Stimulated activated CD8-positive, alpha-beta memory T cell treated with anti-CD3 and anti-CD28 coated beads, Interleukin-4, amount 100 ng/mL, for 4 hours (primary cell): ENCODE measurements at places on chromosomes 16 and 17.

GRCh38 chr17:76458580-76459490, 5.9 kb upstream of the UBE2O start:
- no peak for DNase-seq

DNA sequence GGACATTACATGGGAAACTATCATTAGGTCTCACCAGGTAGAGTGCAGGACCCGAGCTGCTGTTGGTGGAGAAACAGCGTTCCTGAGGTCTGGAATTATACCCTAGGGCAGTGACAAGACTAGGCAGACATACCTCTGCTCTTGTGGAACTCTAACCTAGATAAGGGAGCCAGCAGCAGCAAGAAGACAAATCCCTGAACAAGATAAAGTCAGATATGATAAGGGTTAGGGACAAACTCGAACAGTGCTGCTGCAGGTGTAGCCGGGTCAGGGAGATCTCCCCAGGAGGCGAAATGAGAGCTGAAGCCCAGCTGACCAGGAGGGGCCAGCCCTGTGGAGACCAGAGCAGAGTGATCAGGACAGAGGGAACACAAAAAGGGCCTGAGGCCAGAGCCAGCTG, 34.7 kb downstream of the ARSG start:
- no peak for DNase-seq

- DNase-seq, result no peak
Observed at GRCh38 chr17:27485716-27486495, 29.7 kb downstream of the KSR1 start.

DNA sequence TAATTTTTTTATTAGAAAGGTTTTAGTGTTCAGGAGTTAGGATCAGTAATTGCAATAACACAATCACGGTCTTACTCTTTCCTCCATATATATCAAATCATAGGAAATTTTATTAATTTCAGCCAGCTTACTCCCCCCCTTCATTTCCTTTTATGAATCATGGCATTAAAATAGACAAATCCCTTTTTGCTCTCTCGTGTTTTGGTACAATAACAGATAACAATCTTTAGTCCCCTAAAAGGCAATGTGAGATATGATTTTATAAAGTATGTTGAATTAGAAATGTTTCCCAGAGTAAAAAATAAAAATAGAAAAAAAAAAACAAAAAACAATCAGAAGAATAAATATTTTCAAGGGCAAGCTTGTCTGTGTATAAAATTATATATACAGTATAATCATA, 42.6 kb upstream of the RHOT1 start:
- DNase-seq, result no peak

DNA sequence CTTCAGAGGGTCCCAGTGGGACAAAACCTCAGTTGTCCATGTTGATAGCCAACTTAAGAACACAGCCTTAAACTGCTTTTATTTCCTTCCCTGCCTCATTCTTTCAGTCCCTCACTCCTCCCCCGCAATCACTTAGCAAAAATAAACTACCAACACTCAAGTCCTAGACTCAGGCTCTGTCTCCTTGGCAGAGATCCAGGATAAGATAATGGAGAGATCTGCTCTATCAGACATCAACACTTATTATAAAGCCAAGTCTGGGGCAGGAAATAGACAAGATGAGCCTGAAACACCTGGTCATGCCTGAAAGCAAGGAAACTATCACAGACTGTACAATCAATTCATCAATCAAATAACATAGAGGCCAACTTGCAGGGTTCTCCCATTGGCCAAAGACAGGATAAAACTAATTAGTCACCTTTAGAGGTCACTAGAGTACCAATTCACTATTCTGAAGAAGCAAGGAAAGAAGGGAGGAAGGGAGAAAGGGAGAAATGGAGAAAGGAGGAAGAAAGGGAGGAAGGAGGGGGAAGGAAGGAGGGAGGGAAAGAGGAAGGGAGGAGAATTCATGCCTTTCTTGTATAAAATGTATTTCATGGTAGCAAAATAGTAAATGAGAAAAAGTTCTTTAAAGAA, 15.7 kb downstream of the HYDIN start:
- DNase-seq, result no peak

DNA sequence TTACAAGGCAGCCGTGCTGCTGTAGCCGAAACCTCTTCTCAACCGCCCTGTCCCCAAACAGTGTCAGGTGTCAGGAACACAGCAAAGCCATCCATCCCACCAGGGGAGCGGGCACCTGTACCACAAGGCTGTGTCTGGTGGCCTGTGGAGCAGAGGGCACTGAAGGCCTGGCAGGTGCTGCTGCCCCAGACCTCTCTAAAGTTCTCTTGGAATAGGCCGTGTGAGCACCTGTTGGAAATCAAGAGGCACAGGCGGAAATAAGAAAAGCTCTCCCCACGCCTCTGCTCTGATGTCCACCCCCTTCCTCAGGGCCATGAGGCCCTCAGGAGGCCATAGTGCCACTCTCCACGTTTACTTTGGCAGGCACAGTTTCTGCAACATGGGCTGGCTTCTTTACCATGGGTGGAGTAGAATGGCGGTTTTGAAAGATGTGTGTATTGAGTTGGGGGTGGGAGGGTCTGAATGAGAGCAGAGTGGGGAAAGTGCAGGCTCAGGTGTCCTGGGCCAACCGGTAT, 99.9 kb upstream of the ZNF750 start:
- no peak for DNase-seq

- DNase-seq, result no peak
Observed at GRCh38 chr16:19717314-19717713, 713 bp downstream of the KNOP1 start.

GRCh38 chr16:29987371-29988085, 7.9 kb downstream of the HIRIP3 start:
- no peak for DNase-seq

GRCh38 chr16:79066561-79066960, 534.0 kb downstream of the MAF start:
- no peak for DNase-seq

GRCh38 chr17:64635647-64636305, 26.3 kb downstream of the SMURF2 start:
- no peak for DNase-seq

DNA sequence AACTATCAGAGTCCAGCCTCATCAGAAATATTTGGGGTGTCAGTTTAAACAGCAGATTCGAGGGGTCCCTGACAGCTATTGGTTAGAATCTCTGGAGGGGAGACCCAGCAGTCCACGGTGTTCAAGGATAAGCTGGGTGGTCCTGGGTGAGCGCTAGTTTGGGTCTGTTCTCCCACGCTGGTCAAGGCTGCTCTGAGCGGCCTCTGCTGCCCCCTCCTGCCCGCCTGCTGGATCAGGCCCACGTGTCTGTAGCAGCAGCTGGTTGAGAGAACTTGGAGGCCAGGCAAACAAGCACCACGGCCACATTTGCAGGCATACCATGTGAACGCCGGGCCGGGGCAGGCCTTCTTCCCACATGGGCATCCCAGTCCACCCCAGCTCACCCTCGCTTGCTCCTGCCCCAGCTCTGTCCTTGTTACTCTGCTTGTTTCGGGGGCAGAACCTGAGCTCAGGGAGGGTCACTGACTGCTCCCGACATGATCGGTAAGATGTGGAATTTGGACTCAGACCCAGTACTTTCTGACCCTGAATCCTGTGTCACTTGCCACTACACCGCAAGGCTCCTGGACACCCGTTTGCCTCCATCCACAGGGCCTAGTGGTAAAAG, 7.4 kb downstream of the FOXF1 start:
- no peak for DNase-seq

DNA sequence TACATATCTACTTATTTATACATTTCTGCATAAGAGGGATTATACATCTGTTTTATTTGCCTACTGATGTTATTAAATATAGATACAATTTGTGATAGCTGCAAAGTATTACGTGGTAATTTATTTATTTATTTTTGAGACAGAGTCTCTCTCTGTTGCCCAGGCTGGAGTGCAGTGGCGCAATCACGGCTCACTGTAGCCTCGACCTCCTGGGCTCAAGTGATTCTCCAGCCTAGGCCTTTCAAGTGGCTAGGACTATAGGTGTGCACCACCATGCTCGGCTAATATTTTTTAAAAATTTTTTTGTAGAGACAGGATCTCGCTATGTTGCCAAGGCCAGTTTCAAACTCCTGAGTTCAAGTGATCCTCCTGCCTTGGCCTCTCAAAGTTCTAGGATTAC, 35.5 kb downstream of the NFAT5 start:
- no peak for DNase-seq

DNA sequence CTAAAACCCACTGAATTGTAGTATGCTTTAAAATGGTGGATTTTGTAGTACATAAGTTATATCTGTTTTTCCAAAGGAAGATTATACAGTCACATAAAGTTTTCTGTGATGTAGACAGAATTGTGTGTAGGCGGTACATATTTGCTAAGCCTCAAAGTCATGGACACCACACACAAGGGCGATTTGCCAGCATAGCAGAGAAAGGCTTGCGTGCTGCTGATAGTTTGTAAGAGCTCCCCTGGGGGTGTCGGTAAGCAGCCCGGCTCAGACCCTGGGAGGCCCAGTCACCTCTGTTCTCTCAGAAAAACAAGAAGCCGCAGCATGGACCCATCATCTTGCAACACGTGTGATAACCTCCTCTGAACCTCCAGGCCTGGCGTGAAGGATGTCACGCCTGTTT, 38.3 kb upstream of the AKTIP start:
- no peak for DNase-seq

DNA sequence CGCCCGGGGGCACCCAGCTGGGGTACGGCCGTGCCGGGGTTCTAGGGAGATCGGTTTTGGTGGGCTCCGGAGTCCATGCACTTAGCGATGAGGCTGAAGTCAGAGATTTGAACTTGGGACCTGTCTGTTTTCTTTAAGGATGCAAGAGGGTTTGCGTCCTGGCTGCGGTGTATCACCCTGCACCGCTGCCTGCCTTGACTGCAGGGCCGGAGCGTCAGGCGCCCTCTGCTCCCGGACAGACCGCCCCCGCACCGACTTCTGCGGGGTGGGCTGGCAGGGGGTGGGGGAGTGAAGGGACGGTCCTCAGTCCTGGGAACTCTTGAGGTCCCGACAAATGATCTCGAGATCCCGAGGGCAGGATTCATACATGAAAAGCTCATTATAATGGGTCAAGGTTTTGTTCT, 701 bp downstream of the PDP2 start:
- DNase-seq, result no peak

DNA sequence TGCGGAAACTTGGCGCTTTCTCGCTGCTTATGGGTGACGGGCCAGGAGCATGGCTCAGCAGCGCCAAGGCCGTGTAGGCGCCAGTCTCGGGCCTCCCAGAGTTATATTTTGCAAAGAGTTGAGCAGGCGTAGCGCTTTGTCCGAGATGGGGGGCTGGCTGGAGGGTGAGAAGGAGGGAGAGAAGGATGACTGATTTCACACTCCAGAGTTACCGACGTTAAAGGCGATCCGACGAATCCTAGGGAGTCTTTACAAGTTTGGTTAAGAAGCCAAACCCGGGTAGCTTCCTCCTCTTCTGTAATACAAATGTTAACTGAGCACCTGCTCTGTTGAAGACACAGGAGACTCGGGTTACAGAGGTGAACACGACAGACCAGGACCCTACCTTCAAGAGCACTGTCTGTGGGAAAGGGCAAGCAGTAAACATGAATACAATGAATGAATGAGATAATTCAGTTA, 782 bp downstream of the POLR2A start:
- no peak for DNase-seq

DNA sequence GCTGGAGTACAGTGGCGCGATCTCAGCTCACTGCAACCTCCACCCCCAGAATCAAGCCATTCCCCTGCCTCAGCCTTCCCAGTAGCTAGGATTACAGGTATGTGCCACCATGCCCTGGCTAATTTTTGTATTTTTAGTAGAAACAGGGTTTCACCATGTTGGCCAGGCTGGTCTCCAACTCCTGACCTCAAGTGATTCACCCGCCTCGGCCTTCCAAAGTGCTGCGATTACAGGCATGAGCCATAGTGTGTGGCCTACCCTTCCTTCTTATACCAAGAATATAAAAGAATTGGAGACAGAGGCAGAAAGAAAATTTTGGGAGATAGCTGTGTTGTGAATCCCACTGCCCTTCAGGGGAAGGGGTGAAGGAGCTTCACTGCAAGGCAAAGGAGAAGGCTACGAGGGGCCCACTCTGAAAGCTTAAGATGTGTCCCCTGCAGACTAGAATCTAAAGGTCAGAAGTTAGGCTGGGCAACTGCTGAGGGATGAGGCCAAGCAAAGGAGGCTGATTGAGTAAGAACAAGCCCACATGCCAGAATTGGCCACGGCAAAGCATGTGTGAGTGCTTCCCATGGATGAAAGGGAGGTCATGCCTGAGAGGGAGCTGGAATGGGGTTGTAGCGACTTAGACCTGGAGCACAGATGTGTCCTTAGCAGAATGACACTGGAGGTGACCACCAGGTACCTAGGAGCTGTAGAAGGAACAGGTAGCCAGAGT, 8.4 kb upstream of the CRYBA1 start:
- no peak for DNase-seq

DNA sequence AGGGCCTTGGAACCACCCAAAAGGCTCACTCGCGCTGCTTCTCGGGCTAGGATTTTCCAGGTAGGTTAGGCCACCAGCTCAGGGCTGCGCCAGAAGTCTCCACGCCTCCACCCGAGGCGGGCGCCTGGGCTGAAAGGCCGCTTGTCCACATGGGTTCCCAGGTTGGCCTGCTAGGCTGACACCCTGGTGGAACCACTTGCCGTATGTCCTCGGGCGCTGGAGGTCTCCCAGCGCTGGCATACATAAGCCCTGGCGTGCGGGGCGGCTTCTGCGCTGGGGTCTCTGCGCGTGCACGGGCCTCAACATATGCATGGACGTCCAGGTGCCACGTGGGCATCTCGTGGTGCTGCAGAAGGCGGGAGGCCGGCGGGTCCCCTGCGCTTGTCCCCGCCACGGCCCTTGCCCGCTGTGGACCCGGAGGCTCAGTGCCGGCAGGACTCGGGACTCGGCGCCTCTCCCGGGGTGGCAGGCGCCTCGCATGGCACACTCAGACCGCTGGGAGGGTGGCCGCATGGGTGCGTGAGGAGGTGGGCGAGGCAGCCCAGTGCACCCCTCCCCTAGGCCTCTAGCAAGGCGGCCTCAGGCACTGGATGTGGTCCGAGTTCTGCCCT, 47.2 kb upstream of the ZNF629 start:
- no peak for DNase-seq

GRCh38 chr16:85675251-85675874, 13.4 kb downstream of the GINS2 start:
- DNase-seq, result no peak

DNA sequence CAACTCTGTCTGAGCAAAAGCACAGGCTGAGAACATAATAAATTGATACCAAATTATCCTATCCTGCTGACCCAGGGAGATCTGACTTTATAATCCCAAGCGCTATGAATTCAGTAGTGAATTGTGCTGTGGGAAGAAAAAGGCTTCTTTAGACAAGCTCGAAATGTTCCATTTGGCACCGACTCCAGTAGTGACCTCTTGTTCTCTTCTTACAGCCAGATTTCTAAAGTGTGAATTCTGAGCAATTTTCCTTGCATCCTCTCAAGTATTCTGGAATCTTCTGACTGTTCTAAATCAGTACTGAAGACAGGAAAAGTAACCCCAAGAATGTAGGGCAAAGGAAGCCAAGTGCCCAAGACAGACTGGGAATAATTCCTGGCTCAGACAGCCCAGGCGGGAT, 58.2 kb downstream of the CDYL2 start:
- no peak for DNase-seq

GRCh38 chr16:19307587-19308241, 22.2 kb downstream of the CLEC19A start:
- no peak for DNase-seq

- no peak for DNase-seq
Observed at GRCh38 chr16:67241008-67241900, 6.0 kb downstream of the FHOD1 start.
